ENCODE measurements at places on chromosomes 12 and 14.

DNA sequence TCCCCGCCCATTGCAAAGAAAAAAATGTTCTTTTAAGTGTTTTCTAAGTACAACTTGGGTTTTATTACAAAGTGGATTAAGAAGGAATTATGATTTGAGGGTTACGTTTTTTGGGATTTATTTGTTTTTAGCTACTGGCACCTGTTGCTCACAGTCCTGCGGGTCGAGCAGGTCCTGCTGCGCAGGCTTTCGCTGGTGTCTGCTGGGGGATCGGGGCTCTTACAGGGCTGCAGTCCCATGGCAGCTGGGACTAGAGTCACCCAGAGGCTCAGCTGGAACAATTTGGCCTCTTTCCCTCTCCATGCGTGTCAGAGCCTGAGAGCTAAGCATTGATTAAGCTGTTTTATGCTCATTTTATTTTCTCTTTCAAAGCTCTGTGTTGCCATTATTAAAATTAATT lies 55.6 kb upstream of the DYNC1H1 start:
- no peak for DNase-seq

- DNase-seq, result no peak
These were observed 37.6 kb downstream of the PLEKHG7 start for GRCh38 chr12:92740411-92740810.

GRCh38 chr12:113424915-113425823 lies 3.0 kb downstream of the SDSL start:
- DNase-seq, result peak; percentile 30

- no peak for DNase-seq
These were observed 21.6 kb downstream of the TGFB3 start for GRCh38 chr14:75960231-75960630.

GRCh38 chr12:24505366-24506015 lies 443.4 kb downstream of the BCAT1 start:
- DNase-seq, result no peak

GRCh38 chr14:71384007-71384845 lies 477.0 kb downstream of the PCNX1 start:
- no peak for DNase-seq

DNA sequence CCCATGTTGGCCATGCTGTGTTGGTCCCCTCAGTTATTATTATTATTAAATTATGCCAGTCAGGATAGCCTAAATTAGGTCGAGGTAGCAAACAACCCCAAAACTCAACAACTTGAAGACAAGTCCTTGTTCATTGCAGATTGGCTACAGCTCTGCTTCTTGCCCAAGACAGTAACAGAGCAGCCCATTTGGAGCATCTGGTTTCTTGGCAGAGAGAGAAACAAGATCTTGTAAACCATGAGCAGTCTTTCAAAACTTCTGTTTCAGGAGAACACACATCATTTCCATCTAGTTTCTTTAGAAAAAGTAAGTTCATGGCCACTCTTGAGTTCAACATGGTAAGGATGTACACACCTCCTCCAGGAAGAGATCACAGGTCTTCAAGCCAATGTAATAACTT lies 52.3 kb downstream of the E2F7 start:
- DNase-seq, result no peak

GRCh38 chr12:32398816-32399369 lies 465 bp upstream of the FGD4 start:
- no peak for DNase-seq

GRCh38 chr14:105343194-105343593 lies 28.6 kb downstream of the PACS2 start:
- DNase-seq, result no peak

DNA sequence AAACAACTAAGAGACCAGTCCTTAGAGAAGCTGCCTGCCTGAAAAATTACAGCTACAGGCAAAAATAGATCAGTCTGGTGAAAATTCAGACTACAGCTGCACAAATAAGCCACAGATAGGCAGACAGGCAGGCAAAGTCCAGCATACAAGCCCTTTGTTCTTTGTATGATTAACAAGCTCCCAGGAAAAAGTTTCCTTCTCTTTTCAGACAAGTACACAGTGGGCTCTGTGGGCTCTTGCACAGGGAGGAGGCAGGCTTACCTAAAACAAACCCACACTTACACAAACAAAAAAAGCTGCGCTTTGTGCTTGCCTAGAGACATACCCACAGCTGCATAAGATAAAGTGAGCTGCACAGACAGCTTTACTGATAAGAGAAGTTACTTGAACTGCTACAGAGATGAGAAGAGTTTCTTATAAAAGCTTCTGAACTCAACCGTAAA lies 7.7 kb downstream of the OR6C68 start:
- no peak for DNase-seq

- DNase-seq, result no peak
These were observed 34.1 kb downstream of the PSMC1 start for GRCh38 chr14:90290337-90291011.

DNA sequence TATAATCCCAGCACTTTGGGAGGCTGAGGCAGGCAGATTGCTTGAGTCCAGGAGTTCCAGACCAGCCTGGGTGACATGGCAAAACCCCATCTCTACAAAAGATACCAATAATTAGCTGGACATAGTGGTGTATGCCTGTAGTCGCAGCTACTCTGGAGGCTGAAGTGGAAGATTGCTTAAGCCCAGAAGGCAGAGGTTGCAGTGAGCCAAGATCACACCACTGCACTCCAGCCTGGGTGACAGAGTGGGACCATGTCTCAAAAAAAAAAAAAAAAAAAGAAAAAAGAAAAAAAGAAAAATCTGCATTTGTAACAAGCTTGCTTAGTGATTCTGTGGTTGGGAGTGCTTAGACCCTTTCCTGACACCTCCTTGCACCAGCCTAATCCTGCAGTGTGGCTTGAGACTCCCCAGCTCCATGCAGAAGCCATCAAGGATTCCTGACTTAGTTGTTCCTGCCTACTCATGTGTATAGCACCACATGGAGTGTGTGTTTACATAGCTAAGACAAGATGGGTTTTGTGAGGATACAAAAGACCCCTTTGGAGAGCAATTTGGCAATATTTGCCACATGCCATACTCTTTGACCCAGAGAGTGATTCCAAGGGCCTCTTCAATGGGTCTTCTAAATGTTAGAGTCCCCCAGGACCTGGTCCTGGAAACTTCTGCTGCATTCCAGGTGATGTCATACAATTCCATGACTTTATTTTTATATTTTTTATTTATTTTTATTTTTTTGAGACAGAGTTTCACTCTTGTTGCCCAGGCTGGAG lies 5.1 kb upstream of the TMED10 start:
- no peak for DNase-seq

DNA sequence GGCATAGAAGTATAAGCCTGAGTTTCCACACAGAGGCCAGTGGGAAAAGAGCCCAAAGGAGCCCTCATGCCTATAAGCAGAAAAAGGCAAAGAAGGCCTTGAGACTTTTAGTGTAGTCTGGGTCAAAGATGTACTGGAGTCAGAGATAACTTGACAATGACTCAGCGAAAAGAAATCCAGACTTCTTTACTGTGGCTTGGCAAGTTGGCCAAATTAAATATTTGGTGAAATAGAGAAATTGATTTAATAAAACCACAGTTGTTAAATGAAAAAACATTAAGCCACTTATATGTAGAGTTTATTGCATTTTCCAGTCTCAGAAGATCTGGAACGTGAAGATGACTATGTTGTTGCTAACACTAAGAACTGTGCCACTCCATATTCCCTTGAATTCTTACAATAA lies 105.1 kb downstream of the TMTC3 start:
- no peak for DNase-seq

DNA sequence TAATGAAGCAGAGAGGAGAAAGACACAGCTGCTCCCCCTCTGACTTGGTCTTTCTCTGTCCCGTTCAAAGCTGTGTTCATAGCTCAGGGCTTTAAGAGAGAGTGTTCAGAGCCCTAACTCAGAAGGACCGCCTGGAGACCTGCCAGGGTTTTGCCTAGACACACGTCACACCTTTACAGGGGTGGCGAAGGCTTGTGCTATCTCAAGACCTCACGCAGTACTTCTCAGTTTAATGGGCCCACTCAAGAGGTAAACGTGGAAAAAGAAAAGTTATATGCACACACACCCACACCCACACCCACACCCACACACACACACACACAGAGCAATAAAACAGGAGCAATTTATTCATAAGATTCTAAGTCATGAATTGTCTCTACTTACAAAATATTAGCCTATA lies 374.3 kb downstream of the C12orf75 start:
- no peak for DNase-seq

DNA sequence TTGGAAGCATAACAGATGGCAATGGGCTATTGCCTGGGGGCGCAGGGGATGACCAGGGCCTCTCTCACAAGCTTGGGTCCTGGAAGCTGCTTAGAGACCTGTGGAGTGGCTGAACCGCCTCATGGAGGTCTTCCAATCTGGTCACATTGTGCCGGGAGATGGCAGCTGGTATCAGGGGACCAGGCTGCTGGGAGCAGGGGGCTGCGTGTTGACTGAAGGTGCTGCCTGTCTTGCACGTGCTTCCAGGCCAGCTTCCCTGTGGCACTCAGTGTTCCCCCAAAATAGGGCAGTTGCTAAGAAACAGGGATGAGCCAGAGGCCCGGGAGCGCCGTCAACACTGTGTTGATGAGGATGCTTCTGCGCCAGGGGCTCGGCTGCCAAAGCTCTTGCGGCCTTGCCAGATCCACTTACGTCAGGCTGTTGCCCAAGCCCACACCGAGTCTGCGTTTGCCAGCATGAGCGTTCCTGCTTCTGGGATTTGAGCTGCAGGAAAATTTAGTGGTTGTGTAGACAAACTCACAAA lies 39.8 kb downstream of the ELK3 start:
- DNase-seq, result no peak

DNA sequence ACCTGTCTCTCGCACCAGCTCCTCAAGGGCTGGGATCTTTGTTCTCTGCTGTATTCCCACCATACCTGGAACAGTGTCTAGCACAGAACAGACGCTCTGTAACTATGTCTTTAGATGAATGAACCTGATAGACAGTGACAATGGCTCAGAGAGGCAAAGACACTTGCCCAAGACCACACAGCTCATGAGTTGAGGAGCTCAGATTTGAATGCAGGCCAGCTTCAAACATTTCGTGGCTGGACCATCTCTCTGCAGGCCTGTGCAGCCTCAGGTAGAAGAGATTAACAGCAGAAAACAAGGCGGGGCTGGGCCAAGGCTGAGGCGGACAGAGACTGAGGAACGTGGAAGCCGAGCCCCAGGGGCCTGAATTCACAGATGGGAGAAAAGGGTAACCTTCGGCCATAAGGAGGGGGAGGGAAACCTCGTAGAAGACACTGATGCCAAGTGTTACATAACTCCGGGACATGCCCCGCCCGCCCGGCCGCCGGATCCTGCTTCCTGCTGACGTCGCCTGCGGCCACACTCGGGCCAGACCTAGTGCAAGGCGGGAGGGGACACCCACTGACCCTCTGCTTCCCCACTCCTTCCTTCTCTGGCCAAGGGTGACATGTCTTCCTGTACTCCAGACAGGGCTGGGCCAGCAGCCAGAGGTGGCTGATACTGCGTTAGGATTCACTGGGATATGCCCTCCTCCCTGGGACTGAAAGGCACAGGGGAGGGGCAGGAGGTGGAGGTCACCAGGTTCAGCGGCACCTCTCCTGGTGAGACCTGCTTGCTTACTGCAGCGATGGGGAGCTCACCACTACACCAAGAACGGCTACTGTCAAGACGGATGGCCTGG lies 86.8 kb downstream of the RFLNA start:
- DNase-seq, result no peak

GRCh38 chr12:77392467-77393088 lies 327.2 kb upstream of the E2F7 start:
- no peak for DNase-seq

DNA sequence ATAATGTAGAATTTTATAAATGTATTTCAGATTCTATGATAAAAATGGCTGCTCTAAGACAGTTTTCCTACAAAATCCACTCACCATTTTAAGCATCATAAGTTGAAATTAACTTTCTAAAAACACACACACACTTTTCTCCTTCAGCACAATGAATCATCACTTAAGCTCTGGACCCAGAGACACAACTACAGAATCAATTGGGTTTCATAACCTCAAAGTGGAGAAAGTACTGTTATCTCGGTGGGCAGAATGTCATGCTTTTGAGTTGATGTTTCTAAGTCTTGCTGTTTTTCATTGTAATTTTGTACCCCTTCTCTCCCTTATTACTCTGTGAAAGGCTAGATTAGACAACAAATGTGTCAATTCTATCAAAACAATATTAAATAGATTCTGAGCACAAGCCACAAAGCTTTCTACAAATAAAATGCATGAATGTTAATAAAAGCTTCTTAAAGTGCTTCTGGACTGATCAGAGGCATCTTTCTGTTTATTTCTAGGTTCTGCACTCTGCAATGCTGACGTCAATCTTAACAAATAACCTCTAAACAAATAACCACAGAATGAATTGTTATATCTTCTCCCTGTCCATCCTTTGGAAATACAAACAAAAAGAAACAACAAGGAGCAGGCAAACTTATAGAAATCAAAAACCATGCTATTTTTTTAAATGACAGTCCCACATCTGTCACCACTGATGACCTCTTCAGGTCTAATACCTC lies 8.2 kb downstream of the IPO8 start:
- DNase-seq, result no peak

DNA sequence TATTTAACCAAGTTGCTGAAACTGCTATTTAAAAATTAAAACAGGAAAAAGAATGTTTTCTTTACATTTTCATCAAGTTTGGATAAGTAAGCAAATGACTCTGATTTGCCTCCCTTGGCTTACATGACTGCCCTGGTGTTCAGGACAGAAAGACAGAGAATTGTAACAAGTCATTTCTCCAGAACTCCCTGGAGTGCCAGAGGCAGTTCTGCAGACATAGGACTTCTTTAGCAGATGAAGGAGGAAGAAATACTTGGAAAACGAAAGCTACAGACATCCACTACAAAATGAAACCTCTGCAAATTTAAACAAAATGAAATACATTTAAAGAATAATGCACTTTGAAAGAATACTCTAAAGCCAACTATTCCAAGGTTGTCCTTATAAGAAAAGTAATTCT lies 253.9 kb downstream of the LRFN5 start:
- DNase-seq, result no peak

GRCh38 chr12:79997096-79997791 lies 62.3 kb upstream of the PPP1R12A start:
- DNase-seq, result no peak

GRCh38 chr12:112489456-112489855 lies 70.7 kb downstream of the PTPN11 start:
- no peak for DNase-seq

- DNase-seq, result no peak
These were observed 1.5 kb downstream of the SYNE2 start for GRCh38 chr14:63854330-63854729.

GRCh38 chr12:79673354-79673753 lies 17.4 kb downstream of the PAWR start:
- DNase-seq, result no peak

GRCh38 chr12:15592934-15593333 lies 196.3 kb downstream of the EPS8 start:
- no peak for DNase-seq

- DNase-seq, result no peak
These were observed 7.4 kb downstream of the C14orf93 start for GRCh38 chr14:23002592-23002991.

DNA sequence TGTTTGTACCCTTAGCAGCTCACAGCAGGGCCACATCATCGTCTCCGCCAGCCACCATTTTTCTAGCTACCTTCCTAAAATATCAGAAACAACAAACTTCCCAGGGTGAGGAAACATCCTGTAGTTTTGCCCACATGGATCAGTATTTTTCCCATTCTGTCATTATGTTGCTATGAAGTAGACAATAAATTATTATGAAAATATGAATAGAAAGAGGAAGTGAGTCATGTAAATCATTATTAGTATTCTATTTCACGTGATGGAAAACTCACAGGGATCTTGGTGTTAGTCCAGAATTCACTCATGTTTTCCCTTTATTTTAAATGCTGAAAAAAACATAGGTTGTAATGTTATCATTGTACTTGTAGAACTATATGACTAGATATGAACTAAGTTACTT lies 319.4 kb downstream of the SYT1 start:
- no peak for DNase-seq

- no peak for DNase-seq
These were observed 22.7 kb downstream of the CLIP1 start for GRCh38 chr12:122399592-122400373.

Measured in stimulated activated CD4-positive, alpha-beta T cell treated with anti-CD3 and anti-CD28 coated beads, Interleukin-1b, Interleukin-23, amount 100 ng/mL, for 1 hour (primary cell).